ENCODE measurements at places on chromosomes 12 and 14.

DNA sequence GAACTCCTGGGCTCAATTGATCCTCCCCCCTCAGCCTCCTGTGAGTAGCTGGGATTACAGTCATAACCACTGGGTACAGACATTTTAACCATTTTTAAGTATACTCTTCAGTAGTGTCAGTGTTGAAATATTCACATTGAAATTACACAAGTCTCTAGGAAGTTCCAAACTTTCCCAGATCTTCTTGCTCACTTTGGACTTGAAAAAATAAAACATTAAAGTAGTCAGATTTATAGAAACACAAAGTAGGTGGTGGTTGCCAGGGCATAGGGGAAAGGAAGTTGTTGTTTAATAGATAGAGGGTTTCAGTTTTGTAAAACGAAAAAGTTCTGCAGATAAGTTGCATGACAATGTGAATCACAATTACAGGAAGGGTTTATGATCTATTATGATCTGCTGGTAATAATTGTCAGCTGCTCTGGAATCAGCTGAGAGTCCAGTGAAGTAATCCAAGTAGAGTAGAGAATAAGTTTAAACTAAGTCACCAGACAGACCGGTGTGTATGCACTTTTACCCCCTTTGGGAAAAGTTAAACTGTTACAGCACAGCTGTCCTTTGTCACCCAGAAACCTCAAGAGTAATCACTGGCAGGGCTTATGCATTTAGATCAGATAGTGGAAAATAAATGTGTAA, 27.4 kb downstream of the PCNX1 start:
- no peak for DNase-seq

GRCh38 chr12:49283541-49284429, 11.2 kb upstream of the PRPH start:
- DNase-seq: no peak

- no peak for DNase-seq
These were observed 52.5 kb upstream of the WSCD2 start for GRCh38 chr12:108076556-108076955.

- DNase-seq: no peak
These were observed 464.2 kb downstream of the MED13L start for GRCh38 chr12:115813256-115813655.

DNA sequence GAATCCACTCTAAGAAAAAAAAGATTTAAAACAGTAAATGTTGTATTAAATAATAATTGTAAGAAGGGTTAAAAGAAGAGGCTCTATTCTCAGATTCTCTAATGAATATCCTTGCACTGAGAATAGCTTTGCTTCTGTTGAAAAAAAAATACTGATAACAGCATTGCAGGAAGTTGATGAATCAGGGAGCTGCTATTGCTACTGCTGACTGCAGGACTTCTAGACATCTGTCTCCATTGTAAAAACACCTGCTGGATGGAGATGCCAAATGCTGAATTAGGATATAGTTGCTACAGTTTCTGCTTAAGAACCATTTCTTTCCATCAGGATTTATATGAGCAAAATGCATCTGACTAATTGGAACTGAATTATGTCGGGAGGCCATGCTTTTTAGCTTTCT, 50.3 kb upstream of the ANP32D start:
- no peak for DNase-seq

DNA sequence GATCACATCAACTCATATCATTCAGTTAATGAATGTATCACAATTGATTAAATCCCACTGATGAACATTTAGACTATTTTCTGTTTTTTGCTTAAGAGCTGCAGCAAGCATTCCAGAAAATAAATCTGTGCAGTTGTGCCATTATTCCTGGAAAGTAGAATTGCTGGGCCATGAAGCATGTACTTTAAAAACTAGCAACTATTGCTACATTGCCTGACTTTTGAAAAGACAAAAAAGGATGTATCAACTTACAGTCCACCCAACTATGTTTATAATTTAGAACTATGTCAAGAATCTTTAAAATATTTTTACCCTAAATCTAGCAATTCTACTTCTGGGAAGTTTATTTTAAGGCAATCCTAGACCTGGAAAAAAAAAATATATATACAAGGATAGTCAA, 33.4 kb upstream of the ERGIC2 start:
- no peak for DNase-seq

GRCh38 chr14:75439989-75440388, 12.2 kb downstream of the JDP2 start:
- DNase-seq: no peak

DNA sequence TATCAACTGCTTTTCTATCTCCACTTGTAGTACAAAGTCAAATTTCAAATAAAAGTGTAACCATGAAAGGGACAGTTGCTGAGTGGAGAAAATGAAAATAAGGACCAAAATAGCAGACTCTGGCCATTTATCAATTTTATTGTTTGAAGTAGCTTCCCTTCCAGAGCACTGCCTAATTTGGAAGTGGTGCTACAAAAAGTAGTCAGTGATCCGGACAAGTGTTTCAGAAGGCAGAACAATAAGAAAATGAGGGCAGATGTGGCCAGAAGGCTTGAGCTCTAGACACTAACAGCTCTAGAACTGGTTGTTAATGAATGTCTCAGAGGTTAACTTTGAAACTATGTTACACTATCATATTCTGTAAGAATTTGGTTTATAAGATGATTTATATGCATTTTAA, 48.9 kb downstream of the ABCC9 start:
- no peak for DNase-seq

DNA sequence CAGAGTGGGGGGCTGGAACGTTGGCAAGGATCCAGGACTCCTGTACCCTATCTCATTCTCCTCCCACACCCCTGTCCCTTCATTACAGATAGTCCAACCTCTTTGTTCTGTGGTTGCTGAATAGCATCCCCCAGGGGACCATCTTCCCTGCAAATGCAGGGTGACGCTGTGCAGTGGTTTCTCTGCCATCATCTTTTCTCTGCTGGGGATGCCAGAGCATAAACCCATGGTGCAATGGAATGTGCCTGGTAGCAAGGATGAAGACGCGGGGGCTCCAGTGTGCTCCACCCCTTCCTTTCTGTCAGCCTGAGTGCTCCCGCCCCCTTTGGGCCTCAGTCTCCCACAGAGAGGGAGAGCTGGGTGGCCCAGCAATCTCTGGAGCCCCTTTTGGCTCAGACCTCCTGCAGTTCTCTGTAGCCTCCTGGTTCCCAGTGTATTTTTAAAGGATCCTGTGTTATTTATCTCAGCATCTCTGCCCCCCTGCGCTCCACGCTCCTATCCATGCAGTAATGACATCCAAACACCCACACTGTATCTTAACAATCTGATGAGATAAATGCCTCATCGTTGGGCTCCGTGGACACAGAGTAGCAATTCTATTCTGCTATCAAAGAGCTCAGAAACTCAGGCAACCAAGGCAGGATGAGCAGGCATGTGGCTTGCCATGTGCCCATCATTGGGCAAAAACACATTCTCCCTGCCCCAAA, 212.8 kb downstream of the CACNA1C start:
- DNase-seq: no peak

- no peak for DNase-seq
These were observed 965 bp upstream of the CREBL2 start for GRCh38 chr12:12610711-12611110.

GRCh38 chr12:52419656-52420055, 13.5 kb upstream of the KRT82 start:
- no peak for DNase-seq

- no peak for DNase-seq
These were observed 981.9 kb downstream of the DIO2 start for GRCh38 chr14:79229383-79229909.

- no peak for DNase-seq
These were observed 17.5 kb downstream of the EVL start for GRCh38 chr14:100082723-100083122.

- DNase-seq: no peak
These were observed 184.0 kb downstream of the SRGAP1 start for GRCh38 chr12:64028541-64028940.

DNA sequence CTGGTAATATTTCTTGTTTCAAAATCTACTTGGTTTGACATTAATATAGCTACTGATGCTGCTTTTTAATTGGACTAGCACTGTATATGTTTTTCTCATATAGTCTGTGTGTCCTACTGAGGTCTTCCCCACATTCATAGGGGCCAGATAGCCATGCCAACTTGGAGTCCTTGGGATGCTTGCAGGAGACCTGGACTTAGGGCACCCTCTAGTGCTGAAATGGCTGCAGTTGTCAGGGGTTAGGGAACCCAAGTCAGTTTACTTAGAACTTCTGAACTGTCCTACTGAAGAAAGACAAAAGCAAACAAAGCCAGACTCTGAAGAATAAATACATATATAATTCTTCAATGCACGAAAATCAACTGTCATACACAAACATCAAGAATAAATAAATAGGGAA, 279.9 kb upstream of the SYT1 start:
- no peak for DNase-seq

- no peak for DNase-seq
These were observed 1197.5 kb downstream of the LRFN5 start for GRCh38 chr14:42804141-42804540.

- no peak for DNase-seq
These were observed 149.0 kb upstream of the PRMT8 start for GRCh38 chr12:3342051-3342450.

- DNase-seq: no peak
These were observed 64.9 kb upstream of the STRN3 start for GRCh38 chr14:31090883-31091764.

- no peak for DNase-seq
These were observed 446 bp upstream of the ZNF641 start for GRCh38 chr12:48351022-48351708.

GRCh38 chr12:58765076-58765475, 155.2 kb downstream of the LRIG3 start:
- no peak for DNase-seq

GRCh38 chr12:10016881-10017280, 6.5 kb downstream of the CLEC12B start:
- DNase-seq: no peak

DNA sequence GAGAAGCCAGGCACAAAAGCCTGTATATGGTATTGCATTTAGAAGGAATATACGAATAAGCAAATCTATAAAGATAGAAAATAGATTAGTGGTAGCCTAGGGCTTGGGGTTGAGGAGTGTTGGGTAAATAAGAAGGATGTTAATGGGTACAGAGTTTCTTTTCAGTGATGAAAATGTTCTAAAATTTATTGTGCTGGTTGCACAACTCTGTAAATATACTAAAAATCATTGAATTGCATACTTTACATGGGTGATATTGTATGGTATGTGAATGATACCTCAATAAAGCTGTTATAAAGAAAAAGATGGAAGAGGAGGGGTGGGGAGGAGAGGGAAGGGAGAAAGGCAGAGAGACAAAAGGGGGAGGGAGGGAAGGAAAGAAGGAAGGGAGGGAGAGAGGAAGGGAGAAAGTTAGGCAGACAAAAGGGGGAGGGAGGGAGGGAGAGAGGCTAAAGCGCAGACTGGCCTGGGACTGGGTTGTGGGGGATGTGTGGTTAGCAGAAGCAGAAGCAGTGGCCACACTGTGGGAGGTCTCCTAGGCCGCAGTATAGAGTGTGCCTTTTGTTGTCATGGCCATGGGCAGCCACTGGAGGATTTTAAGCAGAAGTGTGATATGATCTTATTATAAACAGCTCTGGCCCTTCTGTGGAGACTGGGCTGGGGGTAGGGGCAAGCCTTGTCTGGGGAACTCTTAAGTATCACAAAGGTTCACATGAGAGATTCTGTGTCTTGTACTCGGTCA, 73.6 kb upstream of the ELK3 start:
- DNase-seq: no peak

GRCh38 chr12:116123451-116124258, 153.8 kb downstream of the MED13L start:
- no peak for DNase-seq

DNA sequence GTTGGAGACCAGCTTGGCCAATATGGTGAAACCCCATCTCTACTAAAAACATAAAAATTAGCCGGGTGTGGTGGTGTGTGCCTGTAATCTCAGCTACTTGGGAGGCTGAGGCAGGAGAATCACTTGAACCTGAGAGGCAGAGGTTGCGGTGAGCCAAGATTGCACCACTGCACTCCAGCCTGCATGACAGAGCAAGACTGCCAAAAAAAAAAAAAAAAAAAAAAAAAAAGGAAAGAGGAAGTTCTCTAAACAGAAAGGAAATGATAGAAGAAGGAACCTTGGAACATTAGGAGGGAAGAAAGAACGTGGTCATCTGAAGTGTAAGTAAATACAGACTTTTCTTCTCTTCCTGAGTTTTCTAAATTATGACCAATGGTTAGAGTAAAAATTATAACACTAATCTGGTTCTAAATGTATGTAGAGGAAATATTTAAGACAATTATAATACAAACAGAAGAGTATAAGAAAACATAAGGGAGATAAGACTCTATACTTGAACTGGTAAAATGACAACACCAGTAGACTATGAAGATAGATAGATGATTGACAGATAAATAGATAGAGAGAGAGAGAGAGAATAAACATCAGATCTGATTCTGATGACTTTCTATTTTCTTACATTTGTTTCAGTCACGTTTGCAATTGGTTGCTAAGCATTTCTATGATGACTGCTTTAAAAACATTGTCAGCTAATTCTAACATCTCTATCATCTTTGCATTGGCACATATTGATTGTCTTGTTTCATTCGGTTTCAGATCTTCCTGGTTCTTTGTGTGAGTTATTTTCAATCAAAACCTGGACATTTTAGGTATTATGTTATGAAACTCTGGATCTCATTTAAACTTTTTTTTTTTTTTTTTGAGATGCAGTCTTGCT, 12.9 kb upstream of the CORO1C start:
- DNase-seq: no peak

DNA sequence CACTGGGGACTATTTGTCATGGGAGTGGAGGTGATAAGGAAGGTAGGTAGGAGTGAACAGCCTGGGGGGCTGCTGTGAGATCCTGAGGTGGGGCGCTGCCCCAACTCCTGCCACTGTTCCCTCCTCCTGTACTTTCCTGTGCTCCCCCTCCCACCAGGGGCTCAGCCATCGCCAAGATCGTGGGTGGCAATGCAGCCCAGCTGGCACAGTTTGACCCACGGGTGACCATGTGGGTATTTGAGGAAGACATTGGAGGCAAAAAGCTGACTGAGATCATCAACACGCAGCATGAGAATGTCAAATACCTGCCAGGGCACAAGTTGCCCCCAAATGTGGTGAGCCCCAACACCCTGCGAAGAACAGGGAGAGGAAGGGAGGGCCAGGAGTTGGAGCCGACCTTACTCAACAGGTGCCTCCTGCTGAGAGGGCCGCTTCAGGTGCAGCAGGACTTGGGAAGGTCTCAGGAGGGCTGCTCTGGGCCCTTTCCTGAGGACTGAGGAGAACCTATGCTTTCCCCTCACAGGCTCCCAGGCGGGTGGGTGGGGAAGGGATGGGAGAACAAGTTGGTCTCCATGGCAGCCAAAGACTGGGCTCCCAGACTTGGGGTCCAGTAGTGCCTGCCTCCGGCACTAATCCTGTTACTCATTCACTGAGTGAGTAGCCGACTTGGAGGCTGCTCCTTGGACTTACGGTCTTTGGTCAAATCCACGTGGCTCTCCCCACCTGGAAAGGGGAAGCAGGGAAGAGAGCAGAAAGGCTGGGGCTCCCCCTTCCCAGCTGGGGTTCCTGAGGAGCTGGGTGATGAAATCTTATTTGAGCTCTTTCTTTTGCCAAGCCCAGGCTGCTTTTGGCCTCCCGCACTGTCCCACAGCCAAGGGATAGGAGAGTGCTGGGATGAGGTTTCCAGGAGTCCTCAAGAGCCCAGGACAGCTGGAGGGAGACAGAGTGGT, 884 bp downstream of the GPD1 start:
- DNase-seq: no peak
